ENCODE measurements at places on chromosomes 6 and 20.

- DNase-seq = no peak
These were observed 21.9 kb downstream of the SPATA2 start for GRCh38 chr20:49893242-49894072.

- DNase-seq = no peak
These were observed 89.4 kb upstream of the GLP1R start for GRCh38 chr6:38959138-38959537.

DNA sequence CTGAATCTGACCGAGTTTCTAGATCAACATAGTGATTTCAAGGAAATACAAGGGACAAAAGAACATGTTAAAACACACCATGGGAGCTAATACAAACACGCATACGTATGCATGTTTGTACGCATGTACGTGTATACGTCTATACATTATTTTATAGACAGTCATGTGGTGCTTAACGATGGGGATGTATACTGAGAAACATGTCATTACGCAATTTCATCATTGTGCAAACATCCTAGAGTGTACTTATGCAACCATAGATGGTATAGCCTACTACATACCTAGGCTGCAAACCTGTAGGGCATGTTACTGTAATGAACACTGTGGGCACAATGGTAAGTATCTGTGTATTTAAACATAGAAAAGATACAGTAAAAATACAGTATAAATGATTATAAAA, 25.0 kb upstream of the NELFCD start:
- no peak for DNase-seq

- DNase-seq = no peak
These were observed 23.5 kb downstream of the IGF2R start for GRCh38 chr6:159992366-159992765.

DNA sequence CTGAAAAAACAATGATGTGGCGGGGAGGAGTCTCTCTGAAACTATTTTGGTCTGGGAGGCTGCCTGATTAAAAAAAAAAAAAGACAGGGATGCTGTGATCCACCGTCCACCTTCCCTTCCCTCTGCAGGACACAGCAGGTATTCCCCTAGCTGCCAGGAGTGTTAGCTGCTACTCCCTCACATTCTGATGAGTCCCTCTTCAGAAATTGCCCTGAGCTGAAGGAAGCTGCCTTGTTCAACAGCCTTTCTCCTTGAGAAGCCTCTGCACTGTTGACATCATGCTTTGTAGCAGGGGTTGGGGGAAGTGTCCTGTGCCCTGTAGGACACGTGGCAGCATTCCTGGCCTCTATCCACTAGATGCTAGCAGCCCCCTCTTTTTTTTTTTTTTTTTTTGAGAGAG, 71.7 kb upstream of the ZMYND8 start:
- no peak for DNase-seq

GRCh38 chr6:122165014-122165413, 234.4 kb upstream of the HSF2 start:
- DNase-seq = no peak

DNA sequence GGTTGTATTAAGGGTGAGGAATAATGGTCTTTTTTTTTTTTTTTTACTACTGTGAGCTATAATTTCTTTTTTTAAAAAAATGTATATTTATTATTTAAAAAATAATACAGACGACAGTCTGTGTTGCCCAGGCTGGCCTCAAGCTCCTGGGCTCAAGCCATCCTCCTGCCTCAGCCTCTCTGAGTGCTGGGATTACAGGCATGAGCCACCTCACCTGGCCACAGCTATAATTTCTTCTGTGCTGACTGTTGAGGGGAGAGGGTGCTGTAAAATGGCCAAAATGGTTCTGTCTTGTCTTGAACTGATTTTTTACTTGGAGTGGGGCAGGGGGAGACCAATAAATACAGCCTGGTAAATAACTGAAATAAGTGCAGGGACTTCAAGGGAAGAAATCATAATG, 3.6 kb downstream of the SRSF3 start:
- DNase-seq = no peak

GRCh38 chr6:166554316-166554715, 32.2 kb downstream of the RAMACL start:
- no peak for DNase-seq

DNA sequence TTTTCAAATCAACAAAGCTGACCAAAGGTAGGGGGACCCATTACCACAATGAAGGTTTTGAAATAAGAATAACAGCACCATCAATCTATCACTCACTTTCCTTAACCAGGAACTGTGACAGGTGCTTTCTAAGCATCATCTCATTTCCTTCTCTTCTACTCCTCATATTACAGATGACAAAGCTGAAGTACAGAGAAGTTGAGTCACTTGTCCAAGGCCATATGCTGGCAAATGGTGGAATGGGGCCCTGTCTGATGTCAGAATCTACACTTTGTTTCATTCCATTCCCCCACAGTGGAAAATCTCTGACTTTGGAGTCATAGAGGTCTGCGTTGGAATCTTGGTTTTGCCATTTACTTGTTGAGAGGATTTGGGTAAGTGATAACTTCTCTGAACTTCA, 222.5 kb upstream of the LRFN2 start:
- no peak for DNase-seq

DNA sequence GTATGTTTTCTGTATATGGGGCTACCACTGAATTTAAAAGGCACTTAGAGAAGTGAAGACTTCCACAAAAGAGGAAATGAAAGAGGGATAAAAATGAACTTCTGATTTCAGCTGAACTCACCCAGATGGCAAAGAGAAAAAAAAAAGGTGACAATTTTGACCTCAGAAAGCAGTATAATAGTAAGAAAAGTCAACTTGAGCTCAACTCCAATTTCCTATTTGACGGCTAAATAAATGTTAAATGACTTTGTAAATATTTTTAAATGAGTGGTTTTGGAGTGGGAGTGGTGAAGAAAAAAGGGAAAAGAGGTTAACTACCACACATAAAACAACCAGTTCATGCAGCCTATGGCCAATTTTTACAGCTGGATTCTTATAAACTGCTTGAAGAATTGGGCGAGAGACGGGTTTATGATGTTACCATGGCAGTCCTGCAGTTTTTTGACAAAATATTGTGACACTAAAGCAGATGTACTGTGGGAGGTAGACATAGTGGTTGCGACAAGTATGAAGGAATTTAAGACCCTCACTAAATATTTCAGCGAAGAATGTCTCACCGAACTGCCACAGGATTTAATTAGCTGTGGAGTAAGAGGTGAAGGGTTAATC, 49.8 kb upstream of the ADTRP start:
- DNase-seq = no peak

DNA sequence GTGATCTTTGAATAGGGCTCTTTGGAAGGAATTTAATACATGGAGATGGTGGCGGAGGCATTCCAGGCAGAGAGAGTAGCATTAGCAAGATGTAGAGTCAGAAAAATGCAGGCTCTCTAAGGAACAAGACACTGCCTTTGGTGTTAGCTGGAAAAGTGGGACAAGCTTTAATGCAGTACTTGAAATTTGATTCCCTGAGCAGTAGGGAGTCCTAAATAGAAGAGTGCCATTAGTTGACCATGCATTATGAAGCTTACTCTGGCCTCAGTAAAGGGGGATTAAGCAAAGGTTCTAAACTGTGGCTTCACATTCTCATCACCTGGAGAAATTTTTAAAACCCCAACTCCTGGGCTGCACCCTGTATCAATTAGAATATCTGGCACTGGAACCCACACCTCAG, 494.8 kb upstream of the SOX4 start:
- DNase-seq = no peak

DNA sequence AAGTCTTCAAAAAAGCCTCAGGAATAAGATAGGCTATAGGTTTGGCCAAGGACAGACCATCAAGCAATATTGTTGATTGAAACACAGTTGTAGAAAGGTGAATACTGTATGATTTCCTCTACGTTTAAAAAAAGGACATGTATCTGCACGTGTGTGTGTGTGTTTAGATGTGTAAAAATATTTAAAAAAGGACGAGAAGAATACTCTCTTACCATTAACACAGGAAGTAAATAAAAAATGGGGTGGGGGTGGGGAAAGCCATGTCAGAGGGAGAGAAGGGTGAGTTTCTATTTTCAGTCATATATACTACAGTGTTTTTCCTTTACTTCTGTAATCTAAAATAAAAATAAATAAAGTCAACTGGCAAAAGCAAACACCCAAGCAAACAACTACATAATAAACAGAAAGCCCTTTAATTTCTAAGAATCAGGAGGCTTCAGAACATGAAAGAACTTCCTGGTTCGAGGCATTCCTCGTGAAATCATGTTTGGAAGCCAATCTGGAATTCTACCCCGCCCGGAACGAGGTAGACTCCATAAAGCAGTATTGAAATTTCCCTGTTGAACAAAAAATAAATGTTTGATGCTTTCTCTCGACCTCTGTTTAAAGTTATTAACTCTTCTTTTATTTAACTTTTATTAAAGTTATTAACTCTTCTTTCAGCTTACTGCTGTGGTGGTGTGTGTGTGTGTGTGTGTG, 158.1 kb upstream of the ZNF217 start:
- DNase-seq = no peak

DNA sequence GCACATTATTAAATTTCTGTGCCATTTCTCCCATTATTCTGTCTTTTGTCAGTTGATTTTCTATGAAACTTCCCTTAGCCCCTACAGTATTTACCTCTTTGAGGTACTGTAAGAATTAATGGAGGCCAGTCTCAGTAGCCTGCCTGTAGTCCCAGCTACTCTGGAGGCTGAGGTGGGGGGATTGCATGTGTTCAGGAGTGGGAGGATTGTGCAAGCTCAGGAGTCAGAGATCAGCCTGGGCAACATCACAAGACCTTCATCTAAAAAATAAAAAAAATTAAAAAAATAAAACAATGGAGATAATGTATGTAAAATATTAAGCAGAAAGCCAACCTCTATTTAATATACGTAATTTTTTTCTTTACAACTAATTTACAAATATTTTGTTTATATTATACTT, 77.8 kb downstream of the OR2B2 start:
- no peak for DNase-seq

GRCh38 chr6:163332575-163332974, 81.9 kb upstream of the QKI start:
- no peak for DNase-seq

GRCh38 chr6:43942011-43942442, 172.0 kb downstream of the VEGFA start:
- DNase-seq = no peak

DNA sequence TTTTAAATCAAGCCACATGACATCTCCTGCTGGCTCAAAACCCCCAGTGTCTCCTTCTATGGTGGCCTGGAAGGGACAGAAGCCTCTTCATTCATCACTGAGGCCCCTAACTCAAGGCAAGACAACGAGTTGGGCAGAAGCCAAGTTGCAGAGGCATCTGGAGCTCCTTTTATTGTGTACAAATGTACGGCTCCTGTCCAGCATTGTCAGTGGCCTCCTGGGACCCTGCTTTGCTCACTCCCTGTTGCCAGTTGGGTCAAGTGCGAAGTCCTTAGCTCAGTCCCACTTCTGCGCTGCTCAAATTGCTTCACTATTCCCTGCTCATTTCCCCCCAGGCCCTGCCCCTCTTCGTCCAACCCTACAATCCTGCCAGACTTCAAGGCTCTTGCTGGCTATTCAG, 181.2 kb upstream of the PMEPA1 start:
- DNase-seq = no peak

- DNase-seq = no peak
These were observed 339.6 kb upstream of the CITED2 start for GRCh38 chr6:139713900-139714506.

DNA sequence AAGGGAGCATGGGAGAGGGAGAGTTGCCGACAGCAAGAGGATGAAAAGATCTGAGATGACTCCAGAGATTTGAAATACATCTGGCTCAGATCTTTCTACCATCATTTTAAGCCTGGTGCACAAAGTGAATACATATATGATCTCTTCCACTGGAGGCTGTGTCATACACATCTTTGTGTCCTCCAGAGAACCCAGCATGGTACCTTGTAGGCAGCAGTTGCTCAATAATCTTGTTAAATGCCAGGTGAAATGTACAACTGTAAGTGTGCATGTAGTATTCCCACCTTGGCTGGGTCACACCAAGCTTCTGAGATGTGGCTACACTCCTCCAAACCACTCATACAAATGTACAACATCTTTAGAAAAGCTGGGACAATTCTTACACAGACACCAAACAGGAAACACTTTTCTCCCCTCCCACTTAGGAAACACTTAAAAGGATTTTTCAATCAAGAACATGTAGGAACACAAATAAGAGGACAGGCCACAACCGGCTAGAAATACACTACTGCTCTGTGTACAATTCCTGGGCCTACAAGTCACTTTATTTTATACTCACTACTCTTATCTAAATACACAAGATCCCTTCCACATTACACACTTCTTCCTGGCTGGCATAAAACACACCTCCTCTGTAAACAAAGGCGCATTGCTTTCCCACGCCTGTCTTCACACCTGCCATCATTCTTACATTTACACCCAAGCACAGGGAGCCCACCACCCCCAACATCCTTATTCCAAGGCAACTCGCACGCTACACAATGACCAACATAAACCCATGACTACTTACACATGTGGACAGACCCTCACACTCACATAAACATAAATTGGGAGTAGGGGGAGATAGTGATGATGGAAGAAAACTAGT, 3.8 kb upstream of the IER3 start:
- no peak for DNase-seq

GRCh38 chr6:70062010-70062409, 195.7 kb downstream of the COL19A1 start:
- DNase-seq = no peak

DNA sequence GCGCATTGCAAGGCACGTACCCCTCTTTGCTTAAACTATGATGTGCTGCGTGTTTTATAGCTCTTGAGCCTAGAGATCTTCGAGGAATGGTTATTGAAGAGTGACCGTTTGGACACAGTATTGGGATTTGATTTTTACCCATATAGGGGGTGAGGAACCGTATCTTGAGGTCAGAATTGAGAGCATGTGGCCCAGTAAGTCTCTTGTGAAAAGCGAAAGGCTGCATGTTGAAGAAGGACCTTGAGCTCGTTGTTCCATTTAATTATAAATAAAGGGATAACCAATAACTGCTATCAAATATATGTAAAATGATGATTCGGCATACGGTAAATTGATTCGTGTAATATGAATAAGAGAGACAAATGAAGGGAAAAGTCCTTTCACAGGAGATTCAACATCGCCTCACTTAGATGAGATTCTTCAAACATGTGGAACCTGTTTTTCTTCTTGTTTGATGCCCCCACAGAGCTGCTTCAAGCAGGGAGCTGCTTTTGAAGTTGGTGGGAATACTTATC, 66.6 kb downstream of the AKAP12 start:
- DNase-seq = no peak

DNA sequence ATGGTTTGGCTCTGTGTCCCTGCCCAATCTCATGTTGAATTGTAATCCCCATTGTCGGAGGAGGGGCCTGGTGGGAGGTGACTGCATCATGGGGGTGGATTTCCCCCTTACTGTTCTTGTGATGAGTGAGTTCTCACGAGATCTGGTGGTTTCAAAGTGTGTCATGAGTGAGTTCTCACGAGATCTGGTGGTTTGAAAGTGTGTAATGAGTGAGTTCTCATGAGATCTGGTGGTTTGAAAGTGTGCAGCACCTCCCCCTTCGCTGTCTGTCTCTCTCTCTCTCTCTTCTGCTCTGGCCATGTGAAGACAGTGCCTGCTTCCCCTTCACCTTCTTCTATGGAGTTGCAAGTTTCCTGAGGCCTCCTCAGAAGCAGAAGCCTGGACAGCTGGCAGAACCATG, 87.6 kb downstream of the MYLK4 start:
- no peak for DNase-seq

GRCh38 chr20:58393299-58393698, 4.3 kb downstream of the VAPB start:
- DNase-seq = no peak
